ENCODE measurements at places on chromosomes 7 and 10.

DNA sequence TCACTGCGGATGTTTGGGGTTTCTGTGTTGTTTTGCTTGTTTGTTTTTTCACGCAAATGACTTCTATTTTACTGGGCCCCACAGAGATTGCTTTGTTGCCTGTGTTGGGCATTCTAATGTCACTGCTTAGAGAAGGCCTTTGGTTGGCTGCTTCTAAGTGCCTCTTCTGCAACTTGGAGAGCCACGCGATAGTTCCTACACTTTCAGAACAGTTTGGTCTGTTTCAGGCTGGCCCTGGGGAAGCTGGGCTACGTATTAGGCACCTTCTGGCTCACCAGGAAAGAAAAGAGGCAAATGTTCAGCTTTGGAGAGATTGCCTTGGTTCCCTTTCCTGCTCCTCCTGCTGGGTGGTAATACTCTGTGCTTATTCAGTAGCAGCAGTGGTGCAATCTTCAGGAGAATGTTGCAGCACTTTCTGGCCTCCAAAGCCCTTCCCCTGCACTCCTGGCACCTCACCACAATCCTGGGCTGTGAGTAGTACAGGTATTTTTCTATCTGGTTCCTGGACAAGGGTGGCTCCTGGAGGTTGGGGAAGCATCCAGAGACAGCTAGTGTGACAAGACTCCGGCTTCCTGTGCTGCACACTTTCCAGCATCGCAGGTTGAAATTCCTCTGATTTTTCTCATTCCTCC lies 1.2 kb downstream of the ANTXRL start:
- DNase-seq, result no peak

GRCh38 chr7:87220734-87221215 lies 1.2 kb upstream of the TMEM243 start:
- DNase-seq, result peak; percentile 62

- DNase-seq, result no peak
Measured at GRCh38 chr10:126904516-126904817, 761 bp upstream of the DOCK1 start.

DNA sequence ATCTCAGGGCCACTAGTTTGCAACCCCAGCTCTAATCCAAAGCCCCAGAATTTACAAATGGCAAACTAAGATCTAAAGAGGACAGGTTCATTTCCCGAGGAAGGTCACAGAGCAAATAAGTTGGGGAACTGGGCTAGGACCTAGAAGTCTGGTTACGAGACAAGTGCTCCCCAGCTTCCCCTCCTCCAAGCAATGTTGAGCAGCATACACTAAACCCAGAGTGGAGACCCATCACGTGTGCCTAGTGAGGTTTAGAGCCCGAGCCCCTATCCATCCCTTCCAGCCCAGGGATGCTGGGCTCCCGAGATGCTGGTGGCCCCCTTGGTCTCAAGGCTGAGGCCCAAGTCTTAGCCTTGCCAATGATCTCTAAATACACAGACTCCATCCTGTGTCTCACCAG lies 209.5 kb upstream of the ZMIZ1 start:
- no peak for DNase-seq

GRCh38 chr10:111101796-111102195 lies 25.0 kb downstream of the ADRA2A start:
- DNase-seq, result no peak

DNA sequence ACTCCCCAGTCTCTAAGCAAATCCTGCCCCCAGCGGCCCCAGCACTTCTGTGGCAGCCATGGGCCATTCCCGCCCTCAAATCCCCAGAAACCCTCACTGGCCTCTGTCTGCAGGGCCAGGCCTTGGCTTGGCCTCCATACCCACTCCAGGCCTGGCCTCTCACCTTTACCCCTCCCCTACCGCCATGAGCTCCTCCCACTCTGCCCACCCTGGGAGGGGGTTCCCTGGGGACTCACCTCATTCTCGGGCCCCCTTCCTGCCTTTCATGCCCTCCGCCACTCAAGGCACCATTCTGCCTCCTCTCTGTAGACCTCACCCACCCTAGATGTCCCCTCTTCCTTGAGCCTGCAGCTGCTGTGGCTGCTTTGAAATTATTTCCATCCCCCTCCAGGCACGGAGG lies 41.0 kb downstream of the PRF1 start:
- DNase-seq, result no peak

- DNase-seq, result no peak
Measured at GRCh38 chr10:127976286-127976685, 69.4 kb downstream of the PTPRE start.

DNA sequence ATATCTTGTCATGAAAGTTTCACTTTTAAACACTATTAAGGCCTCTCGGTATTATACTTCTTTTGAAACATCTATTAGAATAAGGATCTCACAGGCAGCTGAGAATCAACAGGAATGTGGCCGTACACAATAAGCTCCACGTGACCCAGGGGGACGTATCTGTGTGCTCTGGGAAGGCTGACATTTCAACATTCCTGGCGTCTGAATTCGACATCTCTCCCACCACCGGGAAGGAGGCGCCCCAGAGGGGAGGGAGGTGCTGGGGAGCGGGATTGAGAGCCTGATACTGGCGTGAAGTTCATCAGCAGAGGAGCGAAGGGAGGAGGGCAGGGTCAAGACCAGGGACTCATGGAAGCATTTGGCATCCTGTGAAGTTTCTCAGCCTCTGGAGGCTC lies 401.3 kb downstream of the DNAJB6 start:
- no peak for DNase-seq

GRCh38 chr10:62562101-62562500 lies 187.9 kb downstream of the ZNF365 start:
- no peak for DNase-seq

- DNase-seq, result peak; percentile 64
Measured at GRCh38 chr10:101031796-101032636, 982 bp downstream of the SFXN3 start.

DNA sequence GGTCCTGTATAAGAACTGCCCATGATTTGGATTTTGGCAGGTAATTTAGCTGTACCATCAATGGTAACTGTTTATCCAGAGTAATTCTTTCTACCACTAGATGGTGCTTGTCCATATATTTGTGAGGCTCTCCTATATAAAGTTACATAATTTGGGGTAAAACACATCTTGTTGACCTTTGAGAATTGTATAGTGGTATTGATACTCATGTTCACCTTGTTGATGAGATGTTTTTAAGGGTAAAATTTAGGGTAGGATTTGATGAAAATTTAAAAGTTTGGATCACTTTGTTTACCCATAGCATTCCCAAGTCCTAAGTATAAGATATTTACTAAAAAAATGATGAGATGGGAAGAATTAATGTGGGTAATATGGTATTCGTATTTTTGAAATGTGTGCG lies 31.6 kb downstream of the ST7 start:
- peak; percentile 54 for DNase-seq

GRCh38 chr10:93771354-93771753 lies 13.6 kb downstream of the LGI1 start:
- DNase-seq, result no peak

DNA sequence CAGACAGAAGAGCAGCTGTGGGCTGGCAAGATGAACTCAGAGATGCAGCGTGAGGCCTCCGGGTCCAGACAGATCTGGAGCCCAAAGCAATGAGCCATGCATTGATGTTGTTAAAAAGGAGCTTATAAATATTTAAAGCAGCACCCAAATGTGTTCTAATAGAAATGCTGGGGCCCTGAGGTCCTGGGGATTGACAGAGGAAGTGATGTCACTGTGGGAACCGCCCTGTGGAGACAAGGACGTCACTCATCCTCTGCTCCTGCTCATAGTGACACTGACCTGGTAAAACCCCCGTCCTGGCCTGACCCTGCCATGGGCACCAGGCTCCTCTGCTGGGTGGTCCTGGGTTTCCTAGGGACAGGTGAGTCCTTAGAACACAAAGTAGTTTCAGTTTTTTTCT lies 197.0 kb upstream of the PRSS58 start:
- DNase-seq, result no peak

- DNase-seq, result peak; percentile 48
Measured at GRCh38 chr10:86100581-86101061, 266.0 kb downstream of the GRID1 start.

- no peak for DNase-seq
Measured at GRCh38 chr7:103702454-103702853, 256.4 kb upstream of the SLC26A5 start.

GRCh38 chr10:103671126-103671895 lies 177.8 kb downstream of the NEURL1 start:
- no peak for DNase-seq

DNA sequence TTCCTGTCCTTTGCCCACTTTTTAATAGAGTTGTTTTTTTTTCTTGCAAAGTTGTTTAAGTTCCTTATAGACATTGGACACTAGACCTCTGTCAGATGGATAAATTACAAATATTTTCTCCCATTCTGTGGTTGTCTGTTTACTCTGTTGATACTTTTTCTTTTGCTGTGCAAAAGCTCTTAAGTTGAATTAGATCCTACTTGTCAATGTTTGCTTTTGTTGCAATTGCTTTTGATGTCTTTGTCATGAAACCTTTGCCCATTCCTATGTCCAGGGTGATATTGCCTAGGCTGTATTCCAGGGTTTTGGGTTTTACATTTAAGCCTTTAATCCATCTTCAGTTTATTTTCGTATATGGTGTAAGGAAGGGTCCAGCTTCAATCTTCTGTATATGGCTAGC lies 76.9 kb upstream of the AGR3 start:
- DNase-seq, result no peak

DNA sequence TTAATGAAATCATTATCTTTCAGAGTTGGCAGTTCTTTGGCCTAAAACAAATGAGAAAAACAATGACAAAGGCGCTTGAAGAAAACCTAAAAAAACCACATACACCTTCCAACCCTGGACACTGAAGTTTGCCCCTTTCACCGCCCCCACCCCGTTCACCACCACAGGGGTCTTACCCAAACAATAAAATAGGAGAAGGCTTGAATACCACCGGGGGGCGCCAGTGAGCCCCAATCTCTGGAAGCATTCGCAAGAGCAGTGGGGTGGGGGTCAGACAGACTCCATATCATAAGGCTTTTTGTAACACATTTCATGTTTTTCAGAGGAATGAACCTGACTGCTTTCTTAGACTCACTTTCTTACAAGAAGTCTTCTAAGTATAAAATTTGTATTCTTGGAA lies 163.6 kb downstream of the PIP4K2A start:
- peak; percentile 13 for DNase-seq

GRCh38 chr10:6151087-6151977 lies 51.4 kb upstream of the PFKFB3 start:
- DNase-seq, result peak; percentile 63

- DNase-seq, result no peak
Measured at GRCh38 chr10:85915245-85915846, 451.2 kb downstream of the GRID1 start.

- no peak for DNase-seq
Measured at GRCh38 chr10:34092891-34093290, 722.2 kb downstream of the PARD3 start.

DNA sequence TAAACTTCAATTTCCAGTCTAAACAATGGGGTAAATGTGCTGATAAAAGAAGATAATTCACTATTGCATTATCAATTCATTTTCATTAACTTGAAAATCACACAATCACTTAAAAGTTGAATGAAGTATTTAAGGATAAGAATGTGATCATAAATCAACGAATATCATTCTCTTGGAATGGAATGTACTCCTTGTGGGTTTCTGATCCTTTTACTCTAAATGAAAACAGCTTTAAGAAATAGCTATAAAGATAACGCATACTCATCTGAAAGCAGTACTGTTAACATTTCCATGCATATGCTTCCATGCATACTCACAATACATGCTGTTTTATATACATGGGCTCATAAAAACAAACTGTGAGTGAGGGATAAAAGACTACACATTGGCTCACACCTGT lies 108.8 kb downstream of the ATE1 start:
- DNase-seq, result no peak

DNA sequence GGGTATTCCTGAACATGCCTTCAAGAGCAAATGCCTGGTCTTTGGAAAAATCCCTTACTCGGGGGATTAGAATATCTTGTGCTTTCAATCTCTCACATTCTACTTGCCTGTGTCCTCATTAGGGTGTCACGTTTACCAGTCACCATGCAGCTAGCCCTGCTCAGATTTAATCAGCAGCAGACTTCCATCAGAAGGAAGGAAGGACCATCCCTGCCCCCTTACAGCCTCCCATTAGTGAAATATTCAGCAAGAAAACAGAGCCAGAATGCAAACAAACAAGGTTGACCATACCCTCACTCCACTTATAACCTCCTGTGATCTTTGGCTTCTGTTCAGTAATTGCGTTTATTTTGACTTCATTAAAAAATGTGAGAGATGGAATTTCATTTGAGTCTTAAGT lies 208.6 kb downstream of the CXCL12 start:
- DNase-seq, result no peak

All from HT-29 (cell line).